ENCODE measurements at places on chromosomes 6 and 20.
A peak's percentile ranks its signal among the peaks of the same experiment; 100 is the strongest.

DNA sequence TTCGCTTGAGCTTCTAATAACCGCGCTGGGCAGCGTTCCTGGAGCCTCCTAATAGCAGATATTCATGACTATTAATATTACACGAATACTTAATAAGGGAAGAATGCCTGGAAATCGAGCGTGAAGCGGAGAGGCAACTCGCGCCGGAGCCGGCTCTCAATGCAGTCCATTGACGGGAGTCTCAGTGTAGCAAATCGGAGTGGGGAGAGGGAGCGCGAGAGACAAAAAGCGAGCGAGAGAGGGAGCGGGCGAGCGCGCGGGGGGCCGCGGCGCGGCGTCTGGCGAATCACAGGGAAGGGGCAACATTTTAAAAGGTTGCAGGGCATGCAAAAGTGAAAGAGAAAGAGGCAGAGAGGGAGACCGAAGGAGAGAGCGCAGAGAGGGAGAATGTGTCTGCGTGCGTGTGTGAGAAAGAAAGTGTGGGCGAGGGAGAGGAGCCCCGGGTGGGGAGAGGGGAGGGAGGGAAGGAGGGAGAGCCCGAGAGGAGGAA, 2.9 kb downstream of the TFAP2A start:
- no peak for DNase-seq

- no peak for DNase-seq
These were observed 208.7 kb upstream of the PRND start for GRCh38 chr20:4512891-4513550.

DNA sequence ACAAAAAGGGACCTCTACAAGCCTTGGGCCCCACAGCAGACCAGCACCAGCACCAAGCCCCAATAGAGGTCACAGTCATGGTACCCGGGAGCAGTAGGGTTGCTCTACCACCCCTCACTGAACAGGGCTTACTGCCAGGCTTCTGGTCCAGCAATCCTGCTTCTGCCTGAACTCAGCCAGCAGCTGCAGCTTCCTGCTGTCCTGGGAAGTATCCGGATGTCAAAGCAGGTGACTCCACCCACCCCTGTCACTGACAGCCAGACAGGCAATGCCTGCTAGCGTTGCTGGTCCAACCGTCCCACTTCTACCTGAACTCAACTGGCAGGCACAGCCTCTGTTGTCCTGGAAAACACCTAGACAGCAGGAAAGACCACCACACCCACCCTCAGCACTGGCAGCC, 47.0 kb upstream of the PCSK2 start:
- no peak for DNase-seq

- no peak for DNase-seq
These were observed 165.0 kb downstream of the HTR1B start for GRCh38 chr6:77298283-77298682.

- DNase-seq = no peak
These were observed 1.1 kb downstream of the BMP5 start for GRCh38 chr6:55874316-55874715.

DNA sequence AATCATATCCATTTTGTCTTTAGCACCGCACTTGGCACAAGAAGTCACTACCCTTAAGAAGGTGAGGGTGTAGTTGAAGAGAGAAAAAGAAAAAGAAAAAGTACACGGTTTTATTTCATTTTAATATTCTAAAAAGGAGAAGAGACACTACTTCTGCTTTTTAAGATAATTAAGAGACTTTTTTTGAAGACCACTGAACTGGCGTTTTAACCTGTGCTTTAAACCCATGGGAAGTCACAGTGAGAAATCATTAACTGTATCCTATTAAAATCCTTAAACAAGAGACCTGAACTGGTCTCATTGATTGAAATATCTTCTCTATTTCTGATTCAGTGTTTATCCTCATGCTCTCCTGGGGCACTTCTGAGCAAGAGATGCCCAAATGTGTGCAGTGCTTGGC, 243.5 kb downstream of the TMEM242 start:
- DNase-seq = no peak

- no peak for DNase-seq
These were observed 26.3 kb downstream of the SERPINB6 start for GRCh38 chr6:2945153-2945452.

GRCh38 chr6:65979120-65979519, 272.1 kb upstream of the EYS start:
- DNase-seq = no peak

DNA sequence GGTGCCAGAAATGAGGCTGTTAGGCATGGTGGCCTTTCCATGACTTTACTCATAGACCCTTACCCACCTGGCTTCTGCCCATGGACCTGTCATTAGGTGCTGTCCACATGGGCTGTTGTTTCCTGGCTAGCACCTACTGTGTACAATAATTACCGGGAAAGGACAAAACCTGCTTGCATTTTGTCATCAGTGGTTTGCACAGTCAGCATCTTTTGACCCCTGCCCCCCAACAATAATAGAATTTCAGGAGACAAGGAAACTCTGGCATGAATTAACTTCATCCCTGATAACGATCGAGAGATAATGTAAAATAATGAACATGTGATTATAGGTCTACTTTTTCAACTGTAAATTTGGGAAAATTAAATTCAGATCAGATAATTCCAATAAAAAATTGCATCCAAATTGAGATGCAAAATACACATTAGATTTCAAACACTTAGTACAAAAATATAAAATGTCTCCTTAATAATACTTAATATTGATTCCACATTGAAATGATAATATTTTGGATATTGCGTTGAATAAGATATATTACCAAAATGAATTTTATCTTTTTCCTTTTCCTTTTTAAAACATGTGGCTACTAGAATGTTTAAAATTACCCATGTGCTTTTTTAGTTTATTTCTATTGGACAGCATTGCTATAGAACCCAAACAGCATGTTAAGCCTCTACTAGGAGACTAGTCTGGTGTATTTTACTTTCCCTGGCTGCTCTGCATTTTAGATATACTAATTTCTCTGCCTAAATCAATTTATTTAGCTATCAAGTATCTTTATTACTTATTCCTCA, 12.4 kb downstream of the ANKRD66 start:
- no peak for DNase-seq

DNA sequence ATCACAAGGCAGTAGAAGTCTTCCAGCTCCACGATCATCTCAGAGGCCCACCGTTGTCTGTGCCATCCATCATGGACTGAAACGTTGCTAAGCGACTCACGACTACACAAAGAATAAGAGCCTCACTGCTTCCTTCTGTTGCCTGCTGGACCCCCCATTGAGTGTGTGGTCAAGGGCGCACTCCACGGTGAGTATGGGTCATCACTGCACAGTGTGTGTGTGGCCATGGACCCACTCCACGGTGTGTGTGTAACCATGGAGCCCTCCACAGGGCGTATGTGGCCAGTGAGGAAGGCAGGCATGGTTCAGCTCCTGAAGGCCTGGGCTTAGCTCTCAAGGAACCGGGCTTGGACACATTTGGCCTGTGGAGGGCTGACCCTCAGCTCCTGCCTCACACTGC, 123.4 kb upstream of the AFDN start:
- DNase-seq = no peak

- DNase-seq = no peak
These were observed 511.8 kb upstream of the ZNF337 start for GRCh38 chr20:26208296-26209091.

GRCh38 chr6:387293-387741, 4.2 kb upstream of the IRF4 start:
- no peak for DNase-seq

DNA sequence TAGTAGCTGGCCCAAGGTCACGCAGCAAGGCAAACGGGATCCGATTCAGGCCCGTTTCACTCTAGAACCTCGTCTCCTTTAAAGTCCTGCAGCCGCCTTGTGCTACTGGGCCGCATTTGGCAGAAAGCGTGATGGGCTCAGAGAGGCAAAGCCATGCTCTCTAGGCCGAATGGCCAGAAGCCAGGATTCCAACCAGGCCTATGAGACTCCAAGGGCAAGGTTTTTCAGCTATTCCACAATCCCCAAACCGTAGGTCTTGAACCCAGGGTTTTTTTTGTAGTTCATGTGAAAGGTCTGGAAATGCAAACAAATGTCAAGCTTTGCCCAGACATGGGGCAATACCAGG, 174.1 kb downstream of the PREX1 start:
- peak; percentile 13 for DNase-seq

DNA sequence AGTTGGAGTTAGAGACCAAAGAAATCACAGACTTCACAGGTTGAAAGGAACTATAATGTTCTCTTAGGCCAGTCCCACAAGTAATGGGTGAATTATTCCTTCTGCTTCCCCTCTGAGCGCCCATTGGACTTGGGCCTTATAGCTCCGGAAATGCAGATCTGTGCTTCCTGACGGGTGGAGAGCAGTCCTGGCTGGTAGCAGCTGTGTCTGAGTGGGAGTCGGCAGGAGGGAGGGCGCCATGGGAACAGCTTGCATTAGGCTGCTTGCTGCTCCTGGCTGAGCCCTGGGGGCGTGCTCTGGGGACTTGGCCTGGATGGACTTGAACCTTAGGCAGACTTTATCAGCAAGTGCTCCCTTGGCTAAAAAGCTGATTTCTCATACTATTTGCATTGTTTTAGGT, 18.4 kb upstream of the NUP153 start:
- no peak for DNase-seq

All from substantia nigra (tissue), 51 donors.